ENCODE measurements at places on chromosomes 3 and 15.
A peak's percentile ranks its signal among the peaks of the same experiment; 100 is the strongest.

- no peak for DNase-seq
- H3K27me3 ChIP-seq: peaks cover 7% of the 10 kb centered on the region
- no peaks in the 10 kb centered on the region for H3K4me1 ChIP-seq
- no peak overlapping the region for H3K27ac ChIP-seq
- no peaks in the 10 kb centered on the region for H3K36me3 ChIP-seq
Observed at GRCh38 chr3:152728231-152728980, 106.5 kb upstream of the P2RY1 start.

DNA sequence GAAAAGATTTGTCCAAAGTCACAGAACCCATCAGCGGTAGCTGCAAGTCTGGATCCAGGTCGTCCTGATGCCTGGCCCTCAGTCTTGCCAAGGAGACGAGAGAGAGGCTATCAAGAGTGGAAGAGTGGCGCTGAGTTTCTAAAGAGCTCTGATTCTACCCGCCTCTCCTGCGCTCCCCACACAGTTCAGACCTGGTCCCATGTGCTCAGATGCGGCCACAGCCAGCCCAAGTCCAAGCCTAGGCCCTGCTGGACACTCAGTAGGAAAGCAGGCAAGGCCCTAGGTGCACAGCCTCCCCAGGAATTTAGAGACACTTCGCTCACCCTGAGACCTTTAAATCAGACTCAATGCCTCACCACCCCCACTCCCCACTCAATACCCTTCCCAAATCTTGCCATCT is 32.4 kb downstream of the CCDC12 start:
- no peak for DNase-seq
- H3K36me3 ChIP-seq: peaks cover 8% of the 10 kb centered on the region
- H3K27me3 ChIP-seq: no peaks in the 10 kb centered on the region
- no peak overlapping the region for H3K4me3 ChIP-seq
- H3K4me1 ChIP-seq: peaks cover 70% of the 10 kb centered on the region
- peak overlapping the region; percentile 100 for H3K27ac ChIP-seq

DNA sequence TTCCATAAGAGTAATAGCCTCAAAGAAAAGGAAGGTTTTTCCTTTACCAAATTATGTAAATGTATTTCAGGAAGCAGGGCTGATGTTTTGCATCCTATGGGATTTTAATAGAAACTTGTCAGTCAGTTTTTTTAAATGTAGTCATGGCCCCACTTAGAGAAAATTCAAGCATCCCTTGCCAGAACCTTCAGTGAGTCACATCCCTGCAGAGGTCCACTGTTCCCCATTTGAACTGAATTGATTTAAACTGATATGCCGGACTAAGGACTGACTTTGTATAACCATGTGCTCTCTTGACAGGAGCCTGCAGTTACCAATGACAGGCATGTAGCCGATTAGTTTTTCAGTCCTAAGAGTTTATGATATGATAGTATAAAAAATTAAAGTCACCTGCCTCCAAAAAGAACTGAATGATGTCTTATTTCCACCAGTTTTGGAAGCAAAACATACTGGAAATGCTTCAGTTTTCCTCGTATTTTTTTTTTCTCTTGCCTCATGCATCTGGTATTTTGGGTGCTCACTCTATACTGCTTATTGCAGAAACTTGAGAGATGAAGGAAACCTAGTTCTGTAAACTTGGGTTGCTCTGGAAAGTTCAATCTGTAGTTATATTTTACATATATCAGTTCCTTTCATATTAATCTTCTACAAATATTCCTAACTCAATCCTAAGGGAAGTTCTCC is 30.7 kb downstream of the LRTM1 start:
- H3K4me1 ChIP-seq: no peaks in the 10 kb centered on the region
- H3K36me3 ChIP-seq: no peaks in the 10 kb centered on the region
- no peak overlapping the region for H3K27ac ChIP-seq
- H3K4me3 ChIP-seq: no peak overlapping the region

DNA sequence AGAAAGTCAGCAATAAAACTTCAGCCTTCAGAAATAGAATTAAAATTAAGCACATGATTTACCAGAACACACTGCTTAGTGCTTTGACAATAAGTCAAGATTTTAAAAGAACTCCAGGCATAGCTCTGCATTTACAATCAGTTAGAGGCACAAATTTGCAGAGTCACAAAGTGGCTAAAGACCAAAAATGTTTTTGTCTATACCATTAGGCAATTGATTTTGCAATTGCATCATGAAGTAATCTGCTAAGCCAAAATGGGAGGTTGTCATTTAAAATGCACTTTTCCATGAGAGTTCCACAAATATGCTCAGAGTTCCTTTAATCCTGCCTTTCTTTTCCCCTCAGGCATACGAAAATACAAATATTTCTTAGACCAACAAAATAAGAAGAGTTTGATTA is 10.1 kb upstream of the DCP1A start:
- no peak overlapping the region for H3K27ac ChIP-seq
- H3K4me3 ChIP-seq: no peak overlapping the region
- no peaks in the 10 kb centered on the region for H3K4me1 ChIP-seq

GRCh38 chr3:14453876-14454638 is 51.7 kb downstream of the SLC6A6 start:
- H3K4me1 ChIP-seq: peaks cover 11% of the 10 kb centered on the region
- peak overlapping the region; percentile 83 for H3K27ac ChIP-seq
- peaks cover 8% of the 10 kb centered on the region for H3K36me3 ChIP-seq
- no peak for DNase-seq

- H3K4me3 ChIP-seq: no peak overlapping the region
- H3K4me1 ChIP-seq: peaks cover 2% of the 10 kb centered on the region
- no peak for DNase-seq
Observed at GRCh38 chr15:84922530-84922929, 38.1 kb downstream of the SLC28A1 start.

DNA sequence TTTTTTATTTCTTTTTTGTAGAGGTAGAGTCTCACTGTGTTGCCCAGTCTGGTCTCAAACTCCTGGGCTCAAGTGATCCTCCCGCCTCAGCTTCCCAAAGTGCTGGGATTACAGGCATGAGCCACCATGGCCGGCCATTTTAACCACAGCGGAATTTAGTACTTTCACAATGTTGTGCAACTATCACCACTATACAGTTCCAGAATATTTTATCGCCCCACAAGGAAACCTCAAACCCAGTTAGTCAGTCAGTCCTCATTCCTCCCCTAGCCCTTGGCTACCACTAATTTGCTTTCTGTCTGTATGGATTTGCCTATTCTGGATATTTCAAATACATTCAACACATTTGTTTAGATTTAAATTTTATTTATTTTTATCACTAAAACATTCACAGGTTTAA is 15.5 kb upstream of the HOMER2 start:
- H3K27me3 ChIP-seq: no peaks in the 10 kb centered on the region
- no peaks in the 10 kb centered on the region for H3K36me3 ChIP-seq
- peaks cover 5% of the 10 kb centered on the region for H3K4me1 ChIP-seq
- no peak for DNase-seq

DNA sequence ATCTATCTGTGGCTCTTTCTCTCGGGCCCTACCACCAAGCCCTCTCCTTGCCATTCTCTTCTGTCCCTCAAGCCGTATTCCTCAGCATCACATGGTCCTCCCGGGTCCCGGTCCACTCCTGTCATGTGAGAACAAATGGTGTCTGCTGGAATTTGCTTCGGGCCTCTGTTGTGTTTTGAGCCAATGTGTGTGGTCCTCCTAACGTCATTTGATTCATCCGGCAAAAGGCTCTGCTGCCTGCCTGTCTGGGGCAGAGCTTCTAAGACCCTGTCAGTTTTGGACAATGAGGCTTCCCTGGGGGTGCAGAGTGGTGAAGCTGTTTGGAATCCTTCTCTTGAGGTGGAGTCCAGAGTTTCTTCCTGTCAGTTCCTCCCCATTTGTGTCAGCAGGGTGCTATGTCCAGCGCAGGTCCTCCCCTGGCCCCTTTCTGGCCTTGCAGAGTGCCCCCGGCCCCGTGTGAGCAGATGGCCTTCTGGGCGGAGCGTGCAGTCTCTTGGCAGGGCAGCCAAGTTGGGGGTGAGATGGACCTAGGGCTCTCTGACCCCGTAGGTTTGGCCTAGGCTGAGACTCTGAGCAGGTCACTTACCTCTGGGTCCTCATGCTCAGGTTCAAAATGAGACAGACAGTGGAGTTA is 93.6 kb downstream of the APBA2 start:
- H3K4me3 ChIP-seq: no peak overlapping the region
- H3K4me1 ChIP-seq: peaks cover 2% of the 10 kb centered on the region
- no peak overlapping the region for H3K27ac ChIP-seq
- no peak for DNase-seq
- H3K27me3 ChIP-seq: no peaks in the 10 kb centered on the region
- peaks cover 3% of the 10 kb centered on the region for H3K36me3 ChIP-seq

DNA sequence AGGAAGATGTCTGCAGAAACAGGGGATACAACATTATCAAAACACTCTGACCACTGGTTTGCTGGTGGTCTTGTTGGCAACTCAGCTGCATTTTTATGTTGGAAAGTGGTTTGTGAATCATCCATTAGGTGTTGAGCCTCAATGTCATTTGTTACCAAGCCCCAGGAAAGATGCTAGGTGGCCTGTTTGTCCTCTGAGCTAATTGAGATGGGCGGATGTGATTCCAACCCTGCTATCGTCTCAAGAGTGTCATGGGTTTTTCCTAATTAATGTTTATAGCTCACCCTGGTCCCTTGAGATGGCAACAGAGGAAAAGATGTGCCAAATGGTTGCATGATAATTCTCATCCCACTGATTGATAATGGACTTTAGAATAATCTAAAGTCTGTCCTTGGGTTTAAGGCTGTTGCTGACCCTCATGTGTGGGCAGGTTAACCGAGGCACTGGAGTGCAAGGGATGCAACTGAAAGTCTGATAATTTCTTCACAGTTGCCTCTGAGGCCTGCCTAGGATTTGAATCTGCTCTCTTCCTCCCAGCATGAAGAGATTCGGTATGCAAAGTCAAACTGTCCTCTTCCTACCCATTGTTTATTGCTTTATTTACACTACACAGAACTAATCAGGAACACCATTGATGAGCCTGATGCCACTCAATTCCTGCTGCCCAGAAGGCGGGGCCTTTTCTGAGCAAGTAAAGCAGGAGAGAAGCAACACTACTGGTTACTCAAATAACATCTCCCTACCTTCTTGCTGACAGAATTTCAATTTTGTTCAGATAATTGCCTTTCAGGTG is 166.2 kb upstream of the TBC1D5 start:
- H3K27me3 ChIP-seq: peaks cover 52% of the 10 kb centered on the region
- DNase-seq: no peak
- no peak overlapping the region for H3K27ac ChIP-seq
- H3K4me1 ChIP-seq: no peaks in the 10 kb centered on the region
- peaks cover 6% of the 10 kb centered on the region for H3K36me3 ChIP-seq
- no peak overlapping the region for H3K4me3 ChIP-seq

GRCh38 chr3:165502707-165503106 is 306.5 kb upstream of the SLITRK3 start:
- H3K27ac ChIP-seq: no peak overlapping the region
- DNase-seq: no peak
- H3K27me3 ChIP-seq: no peaks in the 10 kb centered on the region

GRCh38 chr15:101765772-101766456 is 37.4 kb upstream of the OR4F6 start:
- no peaks in the 10 kb centered on the region for H3K27me3 ChIP-seq
- H3K4me3 ChIP-seq: no peak overlapping the region
- DNase-seq: no peak
- no peaks in the 10 kb centered on the region for H3K36me3 ChIP-seq
- no peak overlapping the region for H3K27ac ChIP-seq

GRCh38 chr15:40098489-40099261 is 10.0 kb downstream of the BMF start:
- no peaks in the 10 kb centered on the region for H3K27me3 ChIP-seq
- H3K27ac ChIP-seq: peak overlapping the region; percentile 89
- DNase-seq: no peak
- peak overlapping the region; percentile 64 for H3K4me3 ChIP-seq

DNA sequence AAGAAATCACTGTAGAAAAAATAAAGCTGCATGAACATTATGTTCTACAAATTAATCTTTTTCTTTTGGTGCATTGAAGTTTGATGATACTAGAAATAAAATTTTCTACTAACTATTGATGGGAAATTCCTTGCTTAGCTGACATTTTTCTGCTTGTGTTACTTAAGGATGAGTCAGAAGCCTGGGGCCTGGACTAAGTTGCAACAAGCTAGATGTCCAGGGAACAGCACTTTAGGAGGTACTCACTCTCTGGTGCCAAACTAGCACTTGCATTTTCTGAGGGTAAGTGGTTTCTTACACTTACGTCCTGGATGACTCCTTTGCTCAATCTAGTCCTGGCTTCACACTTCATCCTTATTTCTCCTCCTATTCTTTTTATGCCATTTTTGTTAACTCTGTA is 945.1 kb downstream of the IGSF11 start:
- H3K27me3 ChIP-seq: no peaks in the 10 kb centered on the region
- no peak for DNase-seq
- H3K4me1 ChIP-seq: no peaks in the 10 kb centered on the region
- no peak overlapping the region for H3K27ac ChIP-seq
- H3K36me3 ChIP-seq: no peaks in the 10 kb centered on the region

GRCh38 chr3:50150863-50151686 is 4.0 kb upstream of the SEMA3F start:
- H3K27me3 ChIP-seq: peaks cover 31% of the 10 kb centered on the region
- no peak overlapping the region for H3K27ac ChIP-seq
- DNase-seq: no peak
- peaks cover 8% of the 10 kb centered on the region for H3K36me3 ChIP-seq

DNA sequence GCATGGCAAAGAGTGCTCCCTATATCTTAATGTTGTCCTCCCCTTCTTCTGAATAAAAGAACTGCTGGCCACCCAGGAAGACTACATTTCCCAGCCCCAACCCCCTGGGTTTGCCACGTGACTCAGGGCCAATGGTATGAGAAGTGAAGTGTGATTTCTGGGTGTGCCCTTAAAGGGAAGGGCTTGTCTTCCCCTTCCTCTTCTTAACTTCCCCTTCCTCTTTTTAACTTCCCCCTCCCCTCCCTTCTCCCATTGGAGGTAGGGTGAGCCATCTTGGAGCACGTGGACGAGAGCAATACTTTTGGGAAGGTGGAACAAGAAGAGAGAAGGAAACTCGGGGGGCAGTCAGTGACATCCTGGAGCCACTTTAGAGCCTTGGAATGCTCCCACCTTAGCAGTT is 6.8 kb upstream of the KBTBD12 start:
- H3K36me3 ChIP-seq: no peaks in the 10 kb centered on the region
- peaks cover 60% of the 10 kb centered on the region for H3K27me3 ChIP-seq
- H3K4me3 ChIP-seq: no peak overlapping the region
- H3K27ac ChIP-seq: no peak overlapping the region
- no peak for DNase-seq
- H3K4me1 ChIP-seq: no peaks in the 10 kb centered on the region

GRCh38 chr15:66675446-66675845 is 26.6 kb upstream of the SMAD6 start:
- no peaks in the 10 kb centered on the region for H3K27me3 ChIP-seq
- no peak for DNase-seq
- H3K4me3 ChIP-seq: no peak overlapping the region
- H3K4me1 ChIP-seq: peaks cover 7% of the 10 kb centered on the region
- no peak overlapping the region for H3K27ac ChIP-seq
- no peaks in the 10 kb centered on the region for H3K36me3 ChIP-seq

GRCh38 chr3:189766416-189766815 is 135.2 kb downstream of the TP63 start:
- H3K36me3 ChIP-seq: no peaks in the 10 kb centered on the region
- H3K4me1 ChIP-seq: no peaks in the 10 kb centered on the region
- H3K27me3 ChIP-seq: peaks cover 16% of the 10 kb centered on the region

DNA sequence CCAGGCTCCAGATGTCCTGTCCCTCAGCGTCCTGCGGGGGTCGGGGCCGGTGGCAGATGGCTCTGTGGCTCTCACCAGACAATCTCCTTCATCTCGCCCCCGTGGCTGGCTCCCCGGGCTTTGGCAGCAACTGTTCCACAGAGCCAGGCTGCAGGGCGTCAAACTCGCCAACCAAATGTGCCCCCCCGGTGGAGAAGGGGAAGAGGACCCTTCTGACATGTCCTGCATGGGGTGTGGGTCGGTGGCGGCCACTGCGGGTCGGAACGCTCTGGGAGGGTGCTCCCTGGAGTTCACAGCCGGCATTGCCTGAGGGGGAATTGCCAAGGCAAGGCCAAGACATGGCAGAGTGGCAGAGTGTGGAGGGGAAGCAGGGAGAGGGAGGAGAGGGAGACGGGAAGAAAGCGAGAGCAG is 36.0 kb downstream of the BDH1 start:
- H3K4me3 ChIP-seq: no peak overlapping the region
- H3K4me1 ChIP-seq: peaks cover 23% of the 10 kb centered on the region
- DNase-seq: no peak
